ENCODE measurements at places on chromosomes 7 and 10.

DNA sequence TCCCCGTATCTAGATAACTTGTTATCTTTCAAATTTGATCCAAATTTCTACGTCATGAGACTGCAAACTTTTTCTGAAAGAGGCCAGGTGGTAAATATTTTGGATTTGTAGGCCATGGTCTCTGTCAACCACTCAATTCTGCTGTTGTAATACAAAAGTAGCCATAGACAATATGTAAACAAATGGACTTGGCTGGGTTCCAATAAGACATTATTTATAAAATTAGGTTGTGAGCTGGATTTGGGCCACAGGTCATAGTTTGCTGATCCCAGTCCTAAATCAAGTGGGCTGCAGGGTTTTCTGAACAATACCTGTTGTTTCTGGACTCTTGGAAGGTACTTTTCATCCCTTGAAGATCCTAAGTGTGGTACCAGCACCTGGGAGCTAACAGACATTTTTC lies 1178.0 kb downstream of the SORCS1 start:
- no peak for DNase-seq

- DNase-seq = peak; percentile 54
Measured at GRCh38 chr10:8568401-8568800, 513.9 kb downstream of the GATA3 start.

DNA sequence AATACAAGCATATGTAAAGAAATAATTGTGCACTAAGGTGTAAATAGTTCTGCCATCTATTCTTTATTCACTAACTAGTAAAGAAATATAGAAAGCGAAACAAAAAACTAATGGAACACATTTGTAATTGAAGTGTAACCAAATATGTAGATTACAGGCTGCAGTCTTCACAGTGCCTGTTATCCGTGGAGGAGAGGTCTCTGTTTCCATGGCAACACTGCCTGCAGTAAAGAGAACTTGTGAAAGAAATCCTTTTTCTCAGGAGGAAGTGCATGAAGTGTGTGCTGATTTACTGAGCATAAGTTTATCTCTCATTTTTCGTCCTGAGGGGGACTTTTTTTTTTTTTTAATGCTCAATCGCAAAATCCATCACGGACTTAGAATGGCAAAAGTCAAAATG lies 102.5 kb downstream of the APBB1IP start:
- DNase-seq = no peak

DNA sequence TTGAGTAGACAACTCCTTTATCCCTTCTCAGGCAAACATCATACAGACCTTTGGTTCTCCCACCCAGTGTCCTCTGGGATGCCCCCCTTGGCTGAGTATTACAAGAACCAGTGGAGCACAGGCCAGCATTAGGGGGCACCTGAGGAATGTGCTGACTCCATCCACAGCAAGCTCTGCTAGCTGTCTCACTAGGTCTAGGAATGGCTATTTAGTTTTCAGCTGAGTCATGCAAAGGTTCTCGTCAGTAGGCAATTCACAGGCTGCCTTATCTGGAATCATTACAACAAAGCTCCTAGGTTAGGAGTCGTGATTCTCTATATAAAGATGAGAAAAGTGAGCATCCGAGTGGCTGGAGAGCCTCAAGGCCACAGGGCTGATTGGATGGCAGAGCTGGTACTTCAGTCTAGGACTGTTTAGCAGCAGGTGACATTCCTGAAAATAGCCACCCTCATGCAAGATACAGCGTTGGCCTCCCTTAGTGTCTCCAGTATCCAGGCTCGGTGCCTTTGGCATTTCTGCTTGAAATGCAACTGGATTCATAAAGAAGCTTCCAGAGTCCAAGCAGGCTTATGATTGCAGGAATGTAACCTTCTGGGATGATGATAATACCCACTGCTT lies 75.8 kb downstream of the CDCA7L start:
- peak; percentile 18 for DNase-seq

GRCh38 chr10:129122846-129123245 lies 344.2 kb upstream of the MGMT start:
- DNase-seq = no peak

- DNase-seq = peak; percentile 10
Measured at GRCh38 chr7:112529521-112529920, 48.7 kb downstream of the LSMEM1 start.

GRCh38 chr7:105808703-105809590 lies 67.5 kb downstream of the ATXN7L1 start:
- peak; percentile 89 for DNase-seq

- DNase-seq = no peak
Measured at GRCh38 chr10:103845972-103846371, 9.4 kb downstream of the SH3PXD2A start.

- DNase-seq = peak; percentile 80
Measured at GRCh38 chr10:113099431-113100183, 149.6 kb downstream of the TCF7L2 start.

- DNase-seq = no peak
Measured at GRCh38 chr10:28949005-28950004, 272.0 kb downstream of the BAMBI start.

- DNase-seq = no peak
Measured at GRCh38 chr7:139993169-139993568, 69.6 kb downstream of the PARP12 start.

DNA sequence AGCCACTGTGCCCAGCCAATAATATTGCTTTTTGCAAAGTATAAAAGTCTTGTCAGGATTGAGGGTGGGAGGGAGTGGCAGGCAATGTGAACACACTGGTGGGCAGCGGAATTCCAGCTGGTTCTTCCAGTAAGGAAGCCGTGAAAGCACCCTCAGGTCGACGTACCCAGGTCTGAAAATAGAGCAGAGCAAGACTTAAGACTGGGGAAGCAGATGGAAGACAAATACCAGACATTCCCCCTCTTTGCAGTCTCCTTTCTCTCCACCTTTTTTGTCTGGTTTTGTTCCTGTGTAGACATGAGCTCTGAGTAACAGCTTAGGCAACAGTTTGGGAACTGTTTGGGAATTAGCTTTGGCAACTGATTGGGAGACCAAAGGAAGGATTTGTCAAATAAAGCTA lies 17.6 kb upstream of the CSTF2T start:
- DNase-seq = peak; percentile 33

- no peak for DNase-seq
Measured at GRCh38 chr7:70881167-70881847, 250.6 kb upstream of the GALNT17 start.

GRCh38 chr10:24723386-24723787 lies 300 bp downstream of the ARHGAP21 start:
- no peak for DNase-seq

GRCh38 chr7:15143121-15143520 lies 240.6 kb upstream of the DGKB start:
- no peak for DNase-seq

DNA sequence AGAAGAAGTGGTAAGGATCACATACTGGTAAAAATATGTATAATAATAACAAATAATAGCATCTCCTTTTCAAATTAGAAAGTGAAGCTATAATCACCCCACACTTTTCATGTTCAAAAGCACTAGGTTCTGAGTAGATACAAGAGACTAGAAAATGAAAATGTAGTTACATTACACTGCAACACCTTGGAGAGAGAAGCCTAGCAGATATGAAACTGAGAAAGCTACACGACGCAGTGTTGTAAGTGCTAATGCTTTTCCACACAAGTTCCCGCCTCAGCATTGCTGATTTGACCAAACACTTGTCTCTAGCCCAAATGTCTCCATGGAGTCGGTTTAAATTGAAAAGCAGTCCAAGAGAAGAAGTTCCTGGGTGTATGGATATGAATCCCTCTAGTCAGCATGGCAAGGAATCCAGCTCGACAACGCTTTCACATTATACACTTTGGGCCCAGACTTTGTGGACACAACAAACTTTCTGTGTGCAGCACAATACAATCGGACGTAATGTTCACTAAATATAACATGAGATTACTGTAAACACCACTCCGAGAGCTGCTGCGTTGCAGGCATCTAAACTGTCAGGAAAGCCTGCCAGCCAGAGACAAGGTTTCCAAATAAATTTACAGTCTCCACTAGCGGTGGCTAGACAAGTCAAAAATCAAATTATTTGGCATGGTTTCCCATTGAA lies 1.7 kb downstream of the PDE1C start:
- no peak for DNase-seq

DNA sequence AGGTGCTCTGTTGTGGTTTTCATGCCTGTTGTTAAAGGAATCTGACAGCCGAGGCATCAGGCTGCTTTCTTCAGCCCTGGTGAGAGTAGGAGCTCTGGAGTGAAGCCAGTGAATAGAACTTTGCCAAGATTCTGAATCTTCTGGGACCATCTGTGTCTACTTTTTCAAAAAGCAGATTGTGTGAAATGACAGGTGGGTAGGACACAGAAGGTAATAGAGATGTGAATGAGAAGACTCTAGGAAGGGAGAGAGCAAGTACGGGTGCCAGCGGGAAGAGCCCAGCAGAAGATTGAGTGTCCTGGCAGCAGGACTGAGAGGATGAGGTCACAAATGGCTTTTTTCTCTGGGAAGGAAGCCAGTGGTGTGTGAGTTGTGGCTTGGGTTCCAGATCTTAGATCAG lies 429.2 kb downstream of the SDK1 start:
- DNase-seq = no peak

- DNase-seq = no peak
Measured at GRCh38 chr10:59126261-59126660, 50.2 kb upstream of the PHYHIPL start.

DNA sequence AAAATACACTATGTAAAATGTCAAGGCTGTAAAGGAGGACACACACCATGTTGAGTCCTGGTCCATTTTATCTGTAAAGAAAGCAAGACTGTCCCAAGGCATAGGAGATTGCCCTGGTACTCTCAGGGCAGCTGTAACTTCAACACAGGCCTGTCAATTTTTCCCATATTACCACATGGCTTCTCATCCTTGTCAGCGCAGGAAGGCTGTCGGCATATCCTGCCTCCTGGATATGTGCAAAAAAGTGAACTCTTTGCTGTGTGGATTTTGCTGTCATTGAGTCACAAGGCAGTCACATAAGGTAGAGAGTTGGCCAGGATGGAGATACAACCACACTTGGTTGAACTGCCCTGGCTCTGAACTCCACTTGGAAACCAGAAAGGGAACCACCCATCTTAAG lies 8.7 kb downstream of the DUSP5 start:
- no peak for DNase-seq

DNA sequence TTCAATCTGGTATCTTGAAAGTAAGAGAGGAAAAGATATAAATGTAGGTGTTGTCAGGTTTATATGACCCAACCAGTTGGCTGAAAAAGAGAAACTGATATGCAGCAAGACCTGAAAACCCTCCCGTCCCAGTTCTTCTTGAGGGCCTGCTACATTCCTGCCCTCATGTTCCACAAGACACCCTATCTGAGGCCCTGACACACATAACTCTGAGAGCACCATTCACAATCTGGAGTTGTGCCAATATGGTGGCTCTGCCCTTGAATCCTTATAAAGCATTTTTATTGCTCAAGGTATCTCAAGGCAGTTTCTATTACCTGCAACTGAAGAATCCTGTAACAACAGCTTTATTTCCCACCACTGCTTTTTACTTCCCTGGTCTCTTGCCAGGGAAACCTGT lies 17.0 kb downstream of the XPNPEP1 start:
- DNase-seq = no peak

GRCh38 chr7:134851141-134851540 lies 71.7 kb downstream of the CALD1 start:
- DNase-seq = peak; percentile 48

- no peak for DNase-seq
Measured at GRCh38 chr7:118657391-118658005, 433.0 kb downstream of the ANKRD7 start.

- DNase-seq = peak; percentile 92
Measured at GRCh38 chr7:115230882-115231571, 309.1 kb downstream of the MDFIC start.

GRCh38 chr10:59560161-59560560 lies 149.5 kb downstream of the SLC16A9 start:
- DNase-seq = no peak

DNA sequence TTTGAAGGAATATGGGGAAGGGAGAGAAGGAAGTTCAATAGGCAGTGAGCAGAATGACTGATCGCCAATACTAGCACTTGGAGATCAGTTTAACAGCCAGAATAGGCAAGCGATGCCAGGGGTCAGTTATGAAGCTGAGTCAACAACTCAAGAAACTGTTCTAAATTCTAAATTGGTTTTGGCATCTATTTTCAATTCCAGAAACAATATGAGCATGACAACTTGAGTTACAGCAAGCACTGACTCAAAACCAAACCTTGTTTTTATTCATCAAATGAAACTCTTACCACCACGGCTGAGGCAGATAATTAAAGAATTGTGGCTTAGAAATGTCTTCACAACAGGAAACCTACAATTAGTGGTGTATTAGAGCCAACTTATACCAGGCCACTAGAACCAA lies 180.5 kb upstream of the ASAH2 start:
- no peak for DNase-seq

GRCh38 chr7:141497391-141497790 lies 53.8 kb upstream of the AGK start:
- DNase-seq = no peak

- DNase-seq = no peak
Measured at GRCh38 chr7:28811701-28812430, 146.3 kb downstream of the TRIL start.
